Activated naive CD8-positive, alpha-beta T cell treated with anti-CD3 and anti-CD28 coated beads, Interleukin-2, amount 50 U/mL, for 24 hours (primary cell): ENCODE measurements at places on chromosomes 12 and 14.

DNA sequence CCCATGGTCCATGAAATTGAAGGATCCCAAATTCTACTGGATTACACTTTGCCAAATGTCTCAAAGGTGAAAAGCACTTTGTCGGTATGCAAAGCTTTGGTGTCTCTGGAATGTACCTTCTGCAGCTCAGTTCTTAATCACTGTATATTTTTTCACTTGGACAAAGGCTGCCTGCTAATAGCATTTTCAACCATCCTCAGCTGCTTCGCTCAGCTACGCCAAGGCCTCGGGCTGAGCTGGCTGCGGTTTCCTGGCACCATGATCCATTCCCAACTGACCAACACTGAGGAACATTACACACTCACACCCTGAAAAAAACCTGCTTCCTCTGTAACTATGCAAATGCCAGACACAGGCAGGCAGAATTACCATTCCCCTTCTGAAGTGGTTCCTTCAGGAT lies 335.2 kb downstream of the DPF3 start:
- DNase-seq = no peak

DNA sequence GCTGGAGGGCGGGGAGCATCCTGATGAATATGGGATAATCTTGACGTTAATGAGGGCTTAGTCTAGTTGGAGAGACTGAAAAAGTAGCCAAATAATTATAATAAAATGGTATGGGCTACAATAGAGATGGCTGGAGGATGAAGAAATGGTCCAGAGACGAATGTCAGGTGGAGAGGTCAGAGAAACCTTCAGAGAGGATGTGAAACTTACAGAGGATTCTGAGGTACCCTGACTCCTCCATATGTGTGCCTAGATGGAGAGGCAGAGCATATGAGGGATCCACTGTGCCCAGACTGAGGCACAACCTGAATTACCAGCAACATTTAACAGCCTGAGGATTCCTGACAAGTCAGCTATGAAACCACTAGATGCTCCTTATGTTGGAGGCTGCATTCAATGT lies 417.0 kb downstream of the ATP23 start:
- DNase-seq = no peak

DNA sequence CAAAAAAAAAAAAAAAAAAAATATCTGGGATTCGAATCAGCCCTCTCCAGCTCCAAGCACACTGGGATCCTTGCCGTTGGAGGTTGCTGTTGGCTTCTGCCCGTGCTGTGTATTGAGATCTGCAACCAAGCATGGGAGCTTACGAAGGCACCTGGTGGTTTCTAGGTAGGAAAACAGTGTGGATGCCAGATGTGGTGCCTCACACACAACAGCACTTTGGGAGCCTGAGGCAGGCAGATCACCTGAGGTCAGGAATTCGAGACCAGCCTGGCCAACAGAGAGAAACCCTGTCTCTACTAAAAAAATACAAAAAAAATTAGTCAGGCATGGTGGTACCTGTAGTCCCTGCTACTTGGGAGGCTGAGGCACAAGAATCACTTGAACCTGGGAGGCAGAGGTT lies 47.4 kb downstream of the ATF7 start:
- DNase-seq = no peak

DNA sequence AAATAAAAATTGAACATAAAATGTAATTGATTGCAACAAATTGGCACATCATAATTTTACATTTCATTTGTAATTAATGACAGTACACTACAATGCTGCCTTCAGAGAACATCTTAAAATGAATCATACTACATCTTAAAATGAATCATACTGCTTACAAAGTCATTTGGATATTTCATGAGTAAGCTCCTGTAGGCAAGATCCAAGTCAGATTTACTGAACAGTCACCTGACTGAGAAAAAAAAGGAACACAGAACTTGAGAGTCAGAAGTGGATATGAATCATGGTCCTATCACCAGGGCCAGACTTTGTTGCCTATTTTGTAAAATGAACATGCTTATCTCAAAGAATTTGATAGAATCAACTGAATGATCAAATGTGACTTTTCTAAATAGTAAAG lies 32.7 kb upstream of the FBLN5 start:
- no peak for DNase-seq

- DNase-seq = no peak
Observed at GRCh38 chr12:67437011-67437410, 167.9 kb downstream of the CAND1 start.

DNA sequence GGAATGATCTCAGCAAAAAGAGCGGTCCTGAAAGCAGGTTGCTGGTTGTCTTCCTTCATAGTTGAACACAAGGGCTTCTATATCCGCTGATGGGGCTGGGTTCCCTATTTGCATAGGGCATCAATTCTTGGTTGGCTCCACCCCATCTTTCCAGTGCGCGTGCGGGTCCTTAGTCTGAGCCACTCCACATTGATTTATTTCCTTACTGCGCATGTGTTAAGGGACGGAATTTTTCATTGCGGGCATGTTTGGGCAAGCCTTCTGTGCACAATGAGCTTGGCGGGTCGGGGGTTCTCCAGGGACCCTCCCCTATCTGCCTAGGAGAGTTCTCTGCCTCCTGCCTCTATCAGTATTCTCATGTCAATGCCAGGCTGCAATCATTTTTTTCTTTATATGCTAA lies 21.2 kb upstream of the DLGAP5 start:
- DNase-seq = no peak

DNA sequence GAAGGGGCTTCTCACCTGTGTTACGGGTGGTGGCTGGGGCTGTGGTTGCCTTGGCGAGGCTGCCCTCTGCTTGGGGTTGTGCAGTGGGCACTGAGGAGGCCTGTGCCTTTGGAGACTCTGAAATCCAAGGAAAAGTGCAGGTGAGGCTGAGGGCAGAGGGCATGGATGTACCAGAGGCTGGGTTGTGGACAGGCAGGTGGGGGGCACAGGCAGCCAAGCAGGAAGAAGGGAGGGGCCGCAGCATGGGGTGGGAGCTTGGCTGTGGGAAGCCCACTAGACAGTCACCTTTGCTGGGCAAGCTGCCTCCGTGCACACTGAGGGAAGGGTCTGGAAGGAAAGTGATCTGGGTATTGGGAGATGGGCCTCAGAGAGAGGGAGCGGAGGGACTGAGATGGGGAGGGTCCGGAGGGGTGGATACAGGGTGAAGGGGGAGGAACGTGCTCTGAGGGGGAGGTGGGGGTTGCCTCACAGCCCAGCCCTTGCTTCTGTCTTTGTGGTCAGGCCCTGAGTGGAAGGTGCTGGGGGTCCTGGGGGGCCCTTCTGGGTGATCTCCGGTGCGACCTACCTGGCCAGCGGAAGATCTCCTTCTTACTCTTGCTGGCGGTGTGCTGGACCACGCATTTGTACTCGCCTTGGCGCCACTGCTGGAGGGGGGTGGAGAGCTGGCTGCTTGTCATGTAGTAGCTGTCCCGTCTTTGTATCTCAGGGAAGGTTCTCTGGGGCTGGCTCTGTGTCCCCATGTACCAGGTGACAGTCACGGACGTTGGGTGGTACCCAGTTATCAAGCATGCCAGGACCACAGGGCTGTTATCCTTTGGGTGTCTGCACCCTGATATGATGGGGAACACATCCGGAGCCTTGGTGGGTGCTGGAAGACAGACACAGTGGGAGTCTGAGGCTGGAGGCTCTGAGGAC lies 318.7 kb downstream of the TMEM121 start:
- DNase-seq = no peak

DNA sequence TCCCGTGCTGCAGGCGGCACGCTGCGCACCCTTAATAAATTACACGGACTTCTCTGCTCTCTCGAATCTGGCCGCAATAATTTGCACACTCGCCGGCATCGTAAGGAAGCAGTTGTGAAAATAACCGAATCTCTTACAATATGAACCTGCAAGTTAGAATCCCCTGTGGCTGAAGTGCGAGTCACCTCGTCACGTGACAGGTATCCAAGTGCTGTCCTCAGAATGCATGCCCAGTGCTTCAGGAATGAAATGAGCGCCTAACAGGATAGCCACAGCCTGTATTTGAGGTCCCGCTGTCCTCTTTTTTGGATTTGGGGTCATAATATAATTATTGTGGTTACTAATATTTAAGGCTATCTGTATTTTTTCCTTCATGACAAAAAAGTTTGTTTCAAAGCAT lies 82.0 kb downstream of the VWF start:
- DNase-seq = no peak

GRCh38 chr12:116174006-116174405 lies 103.5 kb downstream of the MED13L start:
- DNase-seq = no peak

GRCh38 chr12:103998976-103999375 lies 33.3 kb downstream of the TDG start:
- DNase-seq = no peak

- no peak for DNase-seq
Observed at GRCh38 chr12:113315358-113315757, 19.6 kb downstream of the SLC8B1 start.

DNA sequence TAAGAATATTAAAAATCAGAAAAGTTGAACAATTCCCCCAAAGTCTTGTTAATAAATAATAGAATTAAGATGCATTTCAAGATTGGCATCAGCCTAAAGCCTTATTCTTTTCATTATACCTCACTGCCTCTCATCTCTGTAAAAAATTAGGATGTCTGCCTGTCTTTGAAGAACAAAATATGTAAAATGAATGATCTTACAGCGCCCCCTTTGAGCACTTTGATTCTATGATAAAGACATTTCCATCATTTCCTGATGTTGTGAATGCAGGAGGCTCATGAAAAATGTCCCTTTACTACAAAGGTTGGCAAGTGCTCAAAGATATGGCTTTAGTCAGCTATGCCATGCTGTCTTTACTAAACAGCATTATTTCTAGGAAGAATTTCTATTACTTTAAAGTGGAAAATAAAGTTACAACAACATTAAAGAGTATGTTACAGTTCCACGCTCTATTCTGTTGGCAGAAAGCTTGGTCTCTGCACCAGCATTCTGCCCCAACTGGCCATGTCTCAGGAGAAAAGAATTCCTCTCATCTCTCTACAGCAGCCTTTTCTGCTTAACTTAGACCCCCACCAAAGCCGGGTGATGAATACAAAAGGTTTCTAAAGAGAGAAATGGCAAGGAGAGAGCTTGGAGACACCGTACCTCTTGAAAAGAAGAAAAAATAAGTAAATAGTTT lies 95.1 kb downstream of the LLPH start:
- DNase-seq = no peak

GRCh38 chr12:68876461-68876860 lies 56.5 kb downstream of the CPM start:
- DNase-seq = no peak

GRCh38 chr14:38199739-38200138 lies 8.0 kb upstream of the SSTR1 start:
- DNase-seq = no peak

- no peak for DNase-seq
Observed at GRCh38 chr12:64720884-64721283, 38.3 kb downstream of the GNS start.

DNA sequence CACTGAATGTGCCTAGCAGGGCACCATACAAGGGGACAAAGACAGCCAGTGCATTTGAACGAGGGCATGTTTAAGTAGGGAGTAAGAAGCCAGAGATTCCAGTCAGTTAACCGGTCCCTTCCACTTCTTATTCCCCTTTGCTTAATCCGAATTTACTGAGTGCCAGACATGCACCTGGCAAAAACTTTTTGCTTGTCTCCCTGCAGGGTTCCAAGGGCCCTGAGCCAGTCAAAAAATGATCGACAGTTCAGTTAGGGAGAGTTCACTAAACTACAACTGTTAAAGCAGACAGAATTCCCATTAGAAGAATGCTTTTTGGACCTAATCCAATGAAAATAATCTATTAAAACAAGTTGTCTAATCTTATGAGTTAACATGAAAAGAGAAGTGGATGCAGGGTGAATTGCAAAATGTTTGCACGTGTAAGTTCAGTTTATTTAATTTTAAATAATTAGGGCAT lies 193.8 kb downstream of the TMTC2 start:
- no peak for DNase-seq

DNA sequence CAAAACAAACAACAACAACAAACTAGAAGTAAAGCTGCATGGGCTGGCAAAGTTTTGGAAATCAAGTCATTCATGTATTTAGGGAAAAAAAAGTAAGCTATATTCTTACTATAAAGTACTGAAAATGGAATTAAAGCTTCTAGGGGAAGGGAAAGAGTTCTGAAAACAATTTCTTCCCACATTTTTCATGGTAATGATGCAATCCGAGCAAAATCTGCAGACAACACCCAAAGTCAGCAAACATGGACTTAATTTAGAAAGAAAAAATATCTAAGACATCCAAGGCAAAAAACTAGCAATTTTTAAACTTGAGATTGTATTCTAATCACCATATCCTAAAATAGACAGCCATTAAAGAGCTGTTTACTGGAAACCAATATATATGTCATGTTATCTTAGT lies 86.3 kb downstream of the LRP6 start:
- no peak for DNase-seq

DNA sequence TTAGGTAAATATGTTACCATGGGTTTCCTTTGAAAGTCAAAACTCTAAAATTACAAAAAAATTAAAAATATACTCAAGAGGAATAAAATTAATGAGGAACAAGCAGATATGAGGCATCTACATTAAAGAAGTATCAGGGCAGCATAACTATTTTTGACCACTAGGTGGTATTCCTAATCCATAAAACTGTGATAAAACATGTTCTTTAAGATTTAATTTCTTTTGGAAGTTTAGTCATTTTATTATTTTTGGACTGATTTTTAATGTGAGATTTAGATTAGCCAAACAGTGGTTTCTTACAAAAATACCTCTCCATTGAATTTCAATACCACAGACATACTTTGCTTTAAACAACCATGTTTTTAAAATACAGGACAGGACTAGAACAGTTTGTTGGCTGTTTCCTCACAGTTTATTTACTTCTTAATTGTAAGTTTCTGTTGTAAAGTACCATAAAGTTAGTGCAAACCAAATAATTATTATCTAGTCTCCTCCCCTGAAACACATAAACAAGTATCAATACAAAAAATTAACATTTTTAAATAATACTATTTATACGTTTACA lies 49.8 kb downstream of the NTS start:
- DNase-seq = no peak

- DNase-seq = no peak
Observed at GRCh38 chr12:124553862-124554428, 13.5 kb downstream of the NCOR2 start.

GRCh38 chr14:61503167-61503801 lies 181.9 kb downstream of the PRKCH start:
- DNase-seq = peak; percentile 63
